AG04450 (cell line): ENCODE measurements at places on chromosomes 5 and 9. TPM values are rescaled to one million over a fixed set of nuclear protein-coding genes. Genes with fewer than 3 reads are reported as not detected.
A peak's percentile ranks its signal among the peaks of the same experiment; 100 is the strongest.

DNA sequence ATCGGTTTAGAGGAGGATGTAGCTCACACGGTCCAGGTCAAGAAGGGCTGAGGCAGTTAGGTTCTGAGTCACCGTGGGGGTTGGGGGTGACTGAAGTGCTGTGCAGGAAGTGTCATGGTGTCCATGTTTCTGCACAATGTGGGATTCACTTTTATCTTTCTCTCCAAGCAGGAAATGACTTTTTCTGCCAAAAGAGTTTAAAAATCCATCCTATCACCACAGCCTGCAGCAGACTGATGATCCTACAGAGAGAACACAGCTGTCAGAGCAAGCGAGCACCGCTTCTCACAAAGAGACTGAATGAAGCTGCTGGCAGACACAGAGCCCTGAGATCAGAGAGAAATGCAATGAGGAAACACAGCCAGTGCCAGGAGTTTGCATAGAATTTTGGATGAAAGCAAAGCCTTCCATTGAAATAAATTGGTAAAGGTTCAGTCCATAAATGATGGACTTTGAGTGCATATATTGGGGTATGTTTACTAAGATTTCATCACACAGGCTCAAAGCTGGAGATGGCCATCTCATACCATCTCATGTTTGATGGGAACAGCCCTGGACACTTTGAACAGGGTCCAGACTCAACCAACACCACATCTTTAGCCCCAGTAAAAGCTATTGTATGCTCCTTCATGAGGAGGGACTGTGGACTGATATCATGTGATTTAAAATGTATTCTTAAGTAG is 213.9 kb upstream of the FBXL7 start:
- peak; percentile 26 for DNase-seq

Gene PCDHB14
- 0.98 and 1.1 TPM in 2 replicates for polyA plus RNA-seq

Gene FABP6
- not detected in 2 replicates for polyA plus RNA-seq

DNA sequence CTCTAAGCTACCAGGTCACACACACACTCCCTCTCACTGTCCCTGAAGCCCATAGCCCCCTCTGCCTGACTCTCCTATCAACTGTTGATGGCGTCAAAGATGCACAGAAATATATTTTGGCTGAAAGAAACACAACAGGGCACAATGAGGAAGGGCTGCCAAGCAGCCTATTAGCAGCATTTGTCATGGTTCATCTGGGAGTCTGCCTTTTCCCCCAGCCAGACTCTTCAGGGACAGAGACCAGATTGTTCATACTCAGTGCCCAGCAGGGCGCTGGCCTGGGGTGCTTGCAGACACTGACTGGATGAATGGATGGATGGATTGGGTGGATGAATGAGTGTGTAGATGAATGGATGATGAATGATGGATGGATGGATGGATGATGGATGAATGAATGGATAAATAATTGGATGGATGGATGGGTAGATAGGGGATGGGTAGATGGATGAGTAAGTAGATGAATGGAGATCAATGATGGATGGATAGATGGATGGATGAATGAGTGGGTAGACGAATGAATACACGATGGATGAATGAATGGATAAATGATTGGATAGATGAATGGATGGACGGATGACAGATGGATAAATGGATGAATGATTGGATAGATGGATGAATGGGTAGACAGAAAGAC is 90.5 kb downstream of the ADAMTS2 start:
- no peak for DNase-seq

DNA sequence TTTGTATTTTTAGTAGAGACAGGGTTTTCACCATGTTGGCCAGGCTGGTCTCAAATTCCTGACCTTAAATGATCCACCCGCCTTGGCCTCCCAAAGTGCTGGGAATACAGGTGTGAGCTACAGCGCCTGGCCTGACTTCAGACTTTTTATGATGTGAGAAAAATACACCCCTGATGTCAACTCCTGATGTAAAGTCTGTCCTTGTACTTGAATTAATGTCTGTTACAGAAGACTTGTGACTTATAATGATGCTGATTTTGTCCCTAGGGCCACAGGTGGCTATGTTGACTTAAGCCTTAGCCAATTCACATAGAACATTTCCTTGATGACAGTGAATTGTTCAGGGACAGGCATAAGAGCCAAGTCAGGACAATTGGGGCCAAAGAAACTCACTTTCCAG is 42.5 kb upstream of the MELK start:
- DNase-seq, result no peak

GRCh38 chr5:80915716-80916115 is 44.4 kb upstream of the RASGRF2 start:
- DNase-seq, result no peak

DNA sequence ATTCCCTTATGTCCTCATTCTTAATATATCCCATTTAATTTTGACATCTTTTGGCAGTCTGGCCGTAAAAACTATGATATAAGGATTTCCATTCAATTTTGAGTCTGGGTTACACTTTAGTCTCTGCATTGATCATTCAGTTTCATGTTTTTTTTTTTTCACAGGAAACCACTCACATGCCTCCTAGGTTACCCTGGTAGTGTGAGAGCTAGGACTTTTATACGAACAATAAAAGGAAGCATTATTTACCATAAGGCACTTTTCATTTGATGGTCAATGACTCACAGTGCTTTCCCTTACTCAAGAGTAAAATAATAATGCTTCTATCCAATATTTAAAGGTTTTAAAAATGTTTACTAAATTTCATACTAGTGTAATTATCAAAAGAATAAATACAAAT is 16.4 kb upstream of the DMAC1 start:
- no peak for DNase-seq

- DNase-seq, result no peak
These were observed 1.3 kb upstream of the ST8SIA4 start for GRCh38 chr5:100904259-100904861.

Gene SLC44A1
- 15.6 and 16.6 TPM in 2 replicates for polyA plus RNA-seq

GRCh38 chr5:91135475-91136248 is 247.5 kb downstream of the ARRDC3 start:
- DNase-seq, result no peak
